ENCODE measurements at places on chromosomes 7 and 10.

- no peak for DNase-seq
These were observed 4.9 kb downstream of the CPA4 start for GRCh38 chr7:130297628-130298543.

DNA sequence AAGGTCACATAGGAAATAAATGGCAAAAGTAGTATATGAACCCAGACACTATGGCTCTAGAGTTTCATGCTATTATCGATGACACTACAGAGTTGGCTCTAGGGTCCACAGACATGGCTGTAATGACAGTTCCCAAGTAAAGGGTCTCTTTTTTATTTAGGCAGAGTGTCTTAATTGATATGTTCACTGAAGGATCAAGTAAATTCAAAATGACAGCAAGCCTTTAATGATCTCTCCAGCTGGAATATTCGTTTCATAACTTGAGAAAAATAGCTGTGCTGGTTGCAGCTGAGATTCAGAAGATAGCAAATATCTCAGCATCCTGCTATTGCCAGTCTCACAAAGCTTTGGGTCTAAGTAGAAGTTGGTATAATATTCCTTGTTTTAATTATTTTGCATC, 333.6 kb upstream of the MAGI2 start:
- no peak for DNase-seq

DNA sequence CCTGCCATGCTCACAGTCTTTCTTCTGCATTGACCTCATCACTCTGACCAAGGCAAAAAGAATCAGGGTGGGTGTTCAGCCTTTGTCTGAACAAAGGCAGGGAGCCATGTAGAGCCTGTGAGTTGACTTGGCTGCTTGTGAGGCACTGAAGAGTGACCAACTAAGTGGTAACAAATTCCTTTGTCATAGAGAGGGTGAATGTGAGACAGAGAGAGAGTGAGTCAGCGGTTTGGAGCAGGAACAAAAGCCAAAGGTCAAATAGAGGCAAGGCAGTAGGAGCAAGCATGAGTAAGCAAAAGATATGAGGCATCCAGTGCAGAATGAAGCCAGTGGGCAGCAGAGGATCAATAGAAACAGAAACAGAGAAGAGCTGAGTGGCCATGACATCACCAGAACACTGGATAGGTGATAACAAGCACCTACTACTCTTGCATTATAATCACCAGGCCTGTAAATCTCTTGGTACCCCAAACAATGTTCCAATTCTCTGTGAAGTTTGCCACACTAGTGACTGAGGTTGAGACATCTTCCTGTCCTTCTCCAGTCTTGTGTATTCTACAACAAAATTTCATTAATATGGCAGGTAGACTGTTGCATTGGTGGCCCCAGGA, 116.2 kb upstream of the LAMB4 start:
- DNase-seq, result peak; percentile 26

DNA sequence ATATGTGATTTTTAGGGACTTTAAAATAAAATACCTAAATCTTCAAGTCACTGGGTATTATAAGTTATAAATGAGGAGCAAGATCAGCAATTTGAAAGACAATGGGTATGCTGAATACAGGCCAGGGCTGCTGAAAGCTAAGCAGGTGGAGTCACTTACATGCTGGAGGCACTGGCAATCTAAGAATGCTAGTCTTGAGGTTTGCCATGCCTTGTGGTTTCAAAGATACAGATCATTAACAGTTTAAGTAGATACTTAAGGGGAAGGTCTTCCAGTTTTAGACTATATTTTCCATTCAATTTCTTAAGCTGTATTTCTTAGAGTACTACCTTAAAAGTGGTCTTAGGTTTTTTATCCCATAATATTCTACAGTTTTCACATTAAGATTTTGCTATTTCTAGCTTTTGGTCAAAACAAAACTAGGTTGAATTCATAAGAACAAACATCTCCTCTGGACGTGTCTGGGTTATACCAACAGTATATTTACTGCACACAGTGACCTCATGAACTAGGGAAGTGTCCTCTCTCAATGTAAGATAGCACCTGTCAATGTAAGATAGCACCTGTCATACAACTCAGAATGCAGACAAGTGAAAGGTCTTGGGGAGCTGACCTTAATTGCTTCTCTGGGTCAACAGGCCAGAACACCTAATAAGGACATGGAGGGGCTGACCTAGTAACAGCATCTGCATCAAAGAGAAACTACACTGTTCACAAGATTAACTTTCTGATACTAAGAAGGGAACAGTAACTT, 2.0 kb downstream of the SRI start:
- DNase-seq, result peak; percentile 83

GRCh38 chr10:60611291-60611747, 167.0 kb upstream of the CDK1 start:
- no peak for DNase-seq

DNA sequence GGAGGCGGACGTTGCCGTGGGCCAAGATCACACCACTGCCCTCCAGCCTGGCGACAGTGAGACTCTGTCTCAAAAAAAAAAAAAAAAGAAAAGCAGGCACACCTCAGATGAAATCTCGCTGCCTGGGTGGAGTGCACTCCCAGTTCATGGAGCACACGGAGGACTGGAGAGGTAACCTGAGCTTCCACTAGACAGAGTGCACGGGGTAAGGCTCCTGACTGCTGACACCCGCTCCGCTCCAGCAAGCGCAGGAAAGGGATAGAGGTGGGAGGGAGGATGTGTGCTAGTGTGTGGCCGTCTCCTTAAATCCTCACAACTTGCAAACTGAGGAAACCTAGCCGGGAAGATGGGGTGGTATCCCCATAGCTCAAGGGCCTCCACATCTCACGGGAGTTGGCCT, 50.8 kb downstream of the FAM53B start:
- DNase-seq, result no peak

DNA sequence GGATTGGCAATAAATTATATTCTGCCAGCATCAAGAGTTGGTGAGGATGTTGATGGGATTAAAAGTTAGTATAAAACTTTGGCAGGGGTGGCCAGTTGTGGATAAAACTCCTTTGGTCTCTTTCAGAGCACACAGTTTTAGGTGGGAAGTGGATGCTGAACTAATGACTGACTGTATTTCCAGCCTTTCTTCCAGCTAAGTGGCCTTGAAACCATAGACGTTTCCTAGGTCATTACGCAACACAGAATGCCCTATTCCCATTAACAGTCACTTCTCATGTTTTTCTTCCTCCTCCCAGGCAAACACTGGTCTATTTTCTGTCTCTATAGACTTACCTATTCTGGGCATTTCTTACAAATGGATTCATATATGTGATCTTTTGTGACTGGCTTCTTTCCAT, 467.4 kb downstream of the NEBL start:
- no peak for DNase-seq

DNA sequence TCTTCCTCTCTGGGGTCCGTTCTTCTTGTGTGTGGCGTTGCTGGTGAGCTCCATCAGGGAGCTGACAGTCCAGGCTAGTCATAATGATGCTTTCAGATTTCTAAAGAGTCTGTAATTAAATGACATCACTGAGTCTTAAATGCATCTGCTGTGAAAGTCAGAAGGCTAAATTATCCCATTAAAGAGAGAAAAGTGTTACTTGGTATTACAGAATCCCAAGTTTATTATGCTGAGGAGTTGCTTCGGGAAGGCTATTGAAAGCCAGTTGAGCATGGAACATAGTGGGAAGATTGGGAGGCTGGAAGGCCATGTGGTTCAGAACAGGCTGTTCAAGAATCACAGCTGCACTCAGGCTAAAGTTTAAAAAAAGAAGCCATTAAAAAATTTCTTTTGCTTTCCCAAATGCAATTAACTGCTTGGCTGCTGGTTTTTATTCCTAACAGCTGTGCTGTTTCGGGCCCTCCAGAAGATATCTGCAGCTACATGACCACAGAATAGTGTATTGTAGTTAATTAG, 342.6 kb upstream of the LRGUK start:
- no peak for DNase-seq

DNA sequence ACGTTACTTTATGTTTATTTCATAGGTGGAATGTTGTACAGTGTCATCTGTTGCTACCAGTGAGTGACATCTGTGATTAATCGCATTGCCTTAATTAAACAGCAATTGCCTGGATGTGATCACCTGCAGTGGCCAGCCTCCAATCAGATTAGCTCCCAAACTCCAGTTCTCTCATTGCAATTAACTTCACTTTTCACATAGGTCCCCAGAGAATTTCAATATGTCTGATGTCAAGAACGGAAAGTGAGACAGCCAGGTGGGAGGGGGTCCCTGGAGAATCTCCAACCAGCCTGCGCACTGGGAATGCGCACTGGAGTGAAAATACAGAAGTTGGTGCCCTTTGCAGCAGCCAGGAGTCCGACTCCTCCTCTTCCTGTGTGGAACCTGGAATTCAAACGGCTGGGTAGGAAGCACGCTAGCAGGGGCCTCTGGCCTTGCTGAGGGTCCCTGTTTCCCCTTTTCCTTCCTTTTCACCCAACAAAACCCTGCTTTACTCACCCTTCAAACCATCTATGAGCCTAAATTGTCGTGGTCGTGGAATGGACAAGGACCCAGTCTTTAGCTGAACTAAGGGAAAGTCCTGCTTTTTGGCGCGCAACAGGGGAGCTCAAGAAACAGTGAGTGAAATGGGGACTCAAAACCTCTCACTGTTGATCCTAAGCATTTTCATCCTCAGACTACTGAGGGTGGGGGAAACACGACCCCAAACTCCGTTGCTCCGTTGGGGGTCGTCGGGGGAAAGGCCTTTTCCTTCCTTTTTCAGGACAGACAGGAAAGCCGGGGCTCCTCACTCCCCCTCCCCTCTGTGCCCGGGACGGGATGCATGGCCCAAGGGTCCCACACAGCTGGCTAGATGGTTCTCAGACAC, 1355.5 kb upstream of the LRRTM3 start:
- no peak for DNase-seq

DNA sequence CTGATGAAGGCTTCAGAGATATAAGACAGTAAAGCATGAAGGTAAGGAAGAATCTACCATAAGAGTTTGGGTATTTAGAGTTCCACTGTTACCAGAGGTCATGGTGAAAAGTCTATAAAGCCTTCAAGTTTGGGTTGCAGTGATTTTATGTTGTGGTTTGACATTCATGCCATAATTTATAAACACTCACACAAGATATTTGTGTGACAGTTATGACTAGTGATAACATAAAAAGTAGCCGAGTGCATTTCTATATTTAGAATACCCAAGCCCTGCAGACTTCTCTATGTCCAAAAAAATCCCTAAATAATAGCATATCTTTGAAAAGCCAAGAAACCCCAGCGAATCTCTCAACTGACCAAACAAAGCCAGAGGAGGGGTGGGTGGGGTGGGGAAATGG, 229.9 kb downstream of the CXCL12 start:
- DNase-seq, result no peak

- no peak for DNase-seq
These were observed 12.7 kb downstream of the TASOR2 start for GRCh38 chr10:5697342-5697741.
